Femur (tissue), 1 donor: ENCODE measurements at places on chromosomes 16 and 17.

GRCh38 chr17:14748036-14748710 lies 447.3 kb downstream of the HS3ST3B1 start:
- DNase-seq, result no peak

- DNase-seq, result no peak
Measured at GRCh38 chr17:4531988-4532736, 23.0 kb downstream of the MYBBP1A start.

DNA sequence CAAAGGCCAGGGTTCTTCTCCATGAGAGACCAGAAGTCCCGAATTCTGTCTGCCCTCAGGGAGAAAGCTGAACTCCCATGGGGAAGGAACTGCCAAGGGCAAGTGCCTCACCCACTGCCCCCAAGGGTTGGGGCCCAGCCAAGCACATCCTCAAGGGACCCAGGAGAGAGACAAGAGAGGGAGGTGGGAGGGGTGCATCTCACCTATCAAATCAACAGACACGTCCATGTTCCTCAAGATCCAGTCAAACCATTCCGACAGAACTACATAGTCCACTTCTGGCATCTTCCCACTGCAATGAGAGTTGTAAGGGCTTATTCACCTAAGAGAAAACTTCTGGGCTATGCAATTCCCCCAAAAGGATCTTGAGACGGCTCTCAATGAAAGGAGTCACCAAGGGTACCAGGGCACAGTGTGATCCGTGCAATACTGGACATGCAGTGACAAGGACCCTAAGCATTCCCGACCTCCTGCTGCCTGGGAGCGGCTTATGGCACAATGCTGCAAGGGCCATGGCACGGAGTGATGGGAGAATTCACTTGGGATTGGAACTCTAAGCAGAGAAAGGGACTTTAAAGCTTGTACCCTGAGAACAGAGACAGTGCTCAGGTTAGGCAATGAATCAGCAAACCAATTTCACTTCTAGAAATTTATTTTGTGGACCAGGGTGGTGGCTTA lies 32.2 kb downstream of the TK2 start:
- DNase-seq, result no peak

DNA sequence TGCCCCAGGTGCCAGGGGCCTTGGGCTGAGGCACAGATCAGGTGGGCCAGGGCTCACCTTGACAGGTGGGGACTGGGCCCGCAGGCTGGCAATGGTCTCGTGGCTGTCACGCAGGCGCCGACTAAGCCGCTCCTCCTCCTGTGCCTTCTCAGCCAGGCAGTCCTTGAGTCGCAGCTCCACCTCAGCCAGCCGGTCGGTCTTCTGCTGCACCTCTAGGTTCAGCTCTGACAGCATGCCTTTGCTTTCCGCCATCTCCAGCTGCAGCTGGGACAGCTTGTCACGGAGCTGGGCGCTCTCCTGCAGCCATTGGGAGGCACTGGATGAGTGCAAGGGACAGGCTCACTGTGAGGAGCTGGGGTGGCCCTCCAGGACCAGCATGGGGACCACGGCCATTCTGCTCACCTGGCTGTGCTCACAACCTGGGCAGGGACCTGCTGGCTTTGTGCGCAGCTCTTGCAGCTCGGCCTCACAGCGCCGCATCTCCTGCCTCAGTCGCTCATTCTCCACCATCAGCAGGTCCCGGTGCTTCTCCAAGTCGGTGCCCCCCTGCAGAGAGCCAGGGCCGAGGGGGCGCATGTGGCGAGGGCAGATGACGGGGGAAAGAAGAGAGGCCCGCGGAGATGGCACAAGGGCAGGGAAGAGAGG lies 31.0 kb downstream of the KIFC3 start:
- DNase-seq, result no peak

DNA sequence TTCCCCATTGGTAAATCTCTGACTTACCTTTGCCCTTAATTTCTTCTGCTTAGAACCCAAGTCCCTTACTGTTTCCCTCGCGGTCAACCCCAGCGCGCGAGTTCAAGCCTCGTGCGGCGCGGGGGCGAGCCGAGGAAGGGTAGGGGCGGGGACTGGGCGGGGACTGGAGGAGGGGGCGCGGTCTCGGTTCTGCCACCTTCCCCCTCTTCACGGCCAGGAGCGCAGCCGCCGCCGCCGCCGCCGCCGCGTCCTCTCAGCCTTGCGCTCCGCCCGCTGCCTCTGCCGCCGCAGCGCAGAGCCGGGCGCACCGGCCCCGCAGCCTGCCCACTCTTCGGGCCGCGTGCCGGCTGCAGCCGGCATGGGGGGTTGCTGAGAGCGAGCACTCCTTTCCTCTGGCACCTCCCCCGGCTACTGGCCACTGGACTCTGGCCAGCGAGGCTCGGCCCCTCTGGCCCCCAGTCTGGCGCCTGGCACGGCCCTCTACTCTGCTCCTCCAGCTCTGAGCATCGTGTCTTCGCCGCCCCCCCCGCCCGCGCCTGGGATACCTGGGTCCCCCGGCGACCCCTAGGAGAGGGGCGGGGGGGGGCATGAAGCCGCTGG lies at the start of gene RAPGEFL1:
TSS of gene RAPGEFL1 (plus strand) at position 196 of the 600 bp plus-strand sequence. CDS start at position 588, 392 bp downstream.
- peak; percentile 87 for DNase-seq

DNA sequence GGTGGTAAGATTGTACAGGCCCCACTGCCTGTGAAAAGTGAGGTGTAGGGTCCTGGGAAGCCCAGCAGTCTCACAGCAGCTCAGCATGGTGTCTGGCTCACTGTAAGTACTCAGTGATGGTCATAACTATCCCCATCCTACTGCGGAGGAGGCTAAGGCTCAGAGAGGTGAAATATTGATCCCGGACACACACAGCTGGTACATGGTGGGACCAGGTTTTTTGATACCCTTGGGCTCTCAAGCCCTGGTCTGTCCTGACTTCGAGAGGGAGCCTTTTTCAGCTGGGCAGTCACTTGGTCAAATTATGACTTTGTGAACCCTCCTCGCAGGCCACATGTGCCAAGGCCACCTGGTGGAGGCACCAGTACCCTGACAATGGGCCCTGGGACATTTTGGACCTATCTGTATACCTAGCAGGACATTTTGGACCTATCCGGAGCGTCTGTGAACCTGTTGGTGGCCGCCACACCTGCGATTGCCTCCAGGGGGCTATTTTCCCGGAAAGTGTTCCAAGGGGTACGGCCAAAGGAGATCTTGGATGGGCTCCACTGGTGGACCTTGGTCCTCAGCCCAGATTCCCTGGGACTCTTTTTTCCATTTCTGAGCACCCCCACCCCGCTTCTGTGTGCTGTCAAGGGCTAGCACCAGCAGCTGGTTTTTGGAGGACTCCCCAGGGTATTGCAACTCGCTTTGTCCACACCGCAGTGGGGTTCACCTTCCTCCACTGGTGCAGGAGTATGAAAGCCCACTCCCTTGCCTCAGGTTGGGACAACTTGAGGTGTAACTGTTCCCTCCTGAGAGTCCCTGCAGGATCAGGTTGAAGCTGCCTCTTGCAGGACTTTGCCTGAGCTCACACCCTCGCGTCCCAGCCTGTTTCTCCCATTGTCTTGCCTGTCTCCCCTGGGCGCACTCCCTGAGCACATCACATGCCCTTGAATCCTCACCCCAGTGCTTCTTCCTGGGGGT lies 83.6 kb upstream of the NKD1 start:
- DNase-seq, result no peak

DNA sequence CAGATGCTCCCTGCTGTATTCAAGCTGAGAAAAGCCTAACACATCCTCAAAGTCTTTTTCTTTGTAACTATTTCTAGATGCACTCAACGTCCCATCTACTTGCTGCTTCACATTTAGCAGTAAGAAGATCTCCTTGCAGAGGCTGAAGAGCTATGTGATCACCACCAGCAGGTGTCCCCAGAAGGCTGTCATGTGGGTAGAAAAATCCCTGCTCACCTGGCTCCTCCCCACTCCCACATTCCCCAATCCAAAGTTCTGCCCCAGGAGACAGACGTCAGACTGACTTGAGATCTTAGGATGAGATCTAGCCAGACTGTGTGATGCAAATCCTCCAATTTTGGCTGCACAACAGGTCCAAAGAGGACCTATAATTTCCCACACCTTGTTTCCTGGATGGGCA lies 1.1 kb downstream of the CCL13 start:
- no peak for DNase-seq

DNA sequence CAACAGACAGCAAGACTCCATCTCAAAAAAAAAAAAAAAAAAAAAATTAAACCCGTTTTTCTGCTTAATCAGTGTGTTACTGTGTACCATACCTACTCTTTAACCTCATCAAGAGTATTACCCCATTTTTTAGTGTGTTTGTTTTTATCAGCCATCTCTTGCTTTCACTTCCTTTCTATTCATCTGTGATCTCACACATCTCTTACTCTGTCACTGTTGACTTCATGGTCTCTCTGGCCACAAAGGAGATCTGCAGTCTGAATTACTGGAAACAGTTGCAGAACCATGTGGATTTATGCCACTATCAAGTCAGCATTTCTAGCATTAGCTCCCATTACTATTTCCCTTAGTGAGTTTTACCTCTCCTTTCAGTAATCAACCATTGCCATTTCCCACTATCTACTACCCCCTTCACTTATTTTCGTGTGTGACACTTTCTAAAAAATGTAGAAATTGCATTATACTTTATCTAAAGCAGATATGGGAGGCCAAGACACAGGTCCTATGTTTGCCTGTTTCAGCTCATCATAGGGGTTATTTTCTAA lies 20.1 kb downstream of the NDEL1 start:
- DNase-seq, result no peak

- no peak for DNase-seq
Measured at GRCh38 chr16:68066763-68067162, 18.4 kb upstream of the NFATC3 start.

DNA sequence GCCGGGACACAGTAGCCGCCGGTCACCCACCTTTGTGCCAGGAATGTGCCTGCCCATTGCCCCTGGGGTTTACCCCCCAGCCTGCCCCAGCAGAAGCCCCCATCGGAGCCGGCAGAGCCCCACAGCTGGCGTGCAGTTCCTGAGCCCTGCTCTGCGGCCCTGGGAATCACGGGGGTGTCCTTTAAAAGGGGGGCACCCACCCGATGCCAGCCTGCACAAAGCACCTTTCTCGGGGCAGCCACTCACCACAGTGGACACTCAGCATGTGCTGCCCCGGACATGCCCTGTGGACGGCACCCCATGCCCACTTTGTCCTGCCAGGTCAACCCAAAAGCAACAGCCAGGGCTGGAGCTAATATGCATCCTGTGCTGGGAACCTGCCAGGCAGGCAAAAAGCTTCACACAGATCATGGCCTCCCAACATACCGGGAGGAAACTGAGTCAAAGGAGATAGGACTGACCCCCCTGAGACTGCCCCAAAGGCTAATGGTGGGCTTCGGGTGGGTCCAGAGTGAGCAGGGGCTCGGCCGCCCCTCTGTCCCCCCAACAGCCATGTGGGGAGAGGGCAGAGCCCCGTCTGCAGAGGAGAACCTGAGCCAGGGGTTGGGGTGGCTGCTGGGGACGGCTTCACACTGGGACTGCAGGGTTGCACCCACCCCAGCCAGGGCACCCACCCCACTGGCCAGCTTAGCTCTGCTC lies 45.8 kb upstream of the ZC3H18 start:
- no peak for DNase-seq

- no peak for DNase-seq
Measured at GRCh38 chr17:29043539-29044145, 701 bp downstream of the PIPOX start.

- peak; percentile 80 for DNase-seq
Measured at GRCh38 chr17:79033741-79034501, 10.0 kb downstream of the C1QTNF1 start.

DNA sequence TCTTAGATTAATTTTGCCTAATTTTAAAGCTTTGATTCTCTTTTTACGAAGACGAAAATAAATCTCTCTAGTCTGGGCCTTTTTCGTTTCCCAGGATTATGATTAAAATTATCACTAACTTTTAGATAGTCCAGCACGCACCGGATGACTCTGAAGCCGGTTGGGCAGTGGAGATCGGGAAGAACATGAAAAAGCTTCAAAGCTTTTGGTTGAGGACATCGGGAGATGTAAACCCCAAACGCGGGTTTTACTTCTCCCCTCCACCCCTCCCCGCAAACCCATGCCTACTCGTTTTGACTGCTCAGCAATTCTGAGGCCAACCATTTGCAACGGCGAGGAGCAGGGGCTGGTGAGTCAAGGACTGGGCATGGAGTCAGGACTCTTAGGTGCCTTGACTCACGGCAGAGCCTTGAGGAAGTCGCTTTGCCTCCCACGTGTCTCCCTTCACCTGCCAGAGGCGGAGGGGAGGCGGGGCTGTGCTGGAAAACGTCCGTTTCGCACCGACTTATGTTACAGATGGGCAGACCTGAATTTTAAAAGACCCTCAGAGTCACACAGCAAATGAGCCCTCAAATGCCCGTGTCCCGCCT lies 989 bp upstream of the DUSP14 start:
- peak; percentile 69 for DNase-seq

DNA sequence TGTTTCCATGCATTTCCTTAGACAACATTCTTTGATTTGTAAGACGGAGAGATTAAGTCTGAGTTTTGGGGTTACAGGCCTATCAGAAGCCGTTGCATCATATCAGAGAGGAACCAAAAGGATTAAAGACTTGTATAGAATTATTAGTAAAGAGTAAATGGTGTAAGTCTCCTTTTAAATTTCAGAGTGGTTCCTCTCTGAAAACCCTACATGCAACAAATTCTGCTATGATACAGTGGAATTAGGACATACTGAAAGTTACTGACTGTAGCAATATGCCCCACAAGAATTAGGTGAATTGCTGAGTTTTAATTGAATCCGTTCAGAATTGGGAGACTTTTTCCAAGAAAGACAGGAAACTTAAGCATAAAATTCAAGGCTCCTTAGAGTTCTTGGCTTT lies 221.6 kb downstream of the FTO start:
- DNase-seq, result no peak

DNA sequence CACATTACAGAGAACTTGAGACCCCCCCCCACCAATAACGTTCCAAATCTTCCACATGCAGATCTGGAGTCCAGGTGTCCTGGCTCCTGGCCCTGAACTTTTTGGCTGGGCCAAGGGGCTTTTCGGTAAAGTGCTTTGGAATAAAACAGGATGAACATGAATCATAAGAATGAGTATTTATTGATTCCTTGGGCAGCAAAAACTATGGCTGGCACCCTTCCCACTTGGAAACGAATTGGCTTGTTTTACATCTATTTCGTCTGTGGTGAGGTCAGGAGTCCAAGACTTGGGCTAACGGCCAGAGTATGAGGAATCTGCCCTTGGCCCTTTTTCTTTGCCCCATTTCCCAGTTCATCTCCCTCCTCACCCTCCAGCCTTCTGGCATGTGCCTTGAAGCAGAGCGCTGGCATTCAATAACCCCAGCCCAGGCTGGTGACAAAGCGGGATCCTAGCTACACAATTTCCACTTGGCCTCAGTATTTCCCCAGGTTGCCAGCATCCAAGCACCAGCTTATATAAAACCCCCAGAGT lies 4.1 kb upstream of the UBTF start:
- peak; percentile 62 for DNase-seq

DNA sequence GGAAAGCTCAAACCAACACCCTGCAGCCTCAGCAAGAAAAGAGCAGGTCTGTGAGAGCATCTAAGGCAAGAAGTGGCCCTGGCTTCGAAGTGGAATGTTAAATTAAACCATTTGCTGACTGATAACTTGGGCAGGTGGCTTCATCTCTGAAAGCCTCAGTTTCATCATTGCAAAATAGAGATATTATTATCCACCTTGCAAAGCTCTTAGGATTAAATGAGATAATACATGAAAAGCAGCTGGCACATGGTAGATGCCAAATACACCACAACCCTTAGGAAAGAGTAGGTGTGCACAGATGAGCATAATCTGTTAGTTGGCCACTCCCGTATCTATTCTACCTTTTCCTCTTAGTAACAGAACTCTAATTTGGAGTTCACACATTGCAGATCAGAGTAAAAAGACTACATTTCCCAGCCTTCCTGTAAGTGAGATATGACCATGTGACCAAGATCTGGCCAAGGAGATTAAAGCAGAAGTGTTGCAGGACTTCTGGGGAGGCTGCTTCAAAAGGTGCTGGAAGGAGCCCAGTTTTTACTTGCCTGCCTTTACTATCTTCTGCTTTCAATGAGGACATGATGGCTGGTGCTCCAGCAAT lies 288.7 kb downstream of the SOX9 start:
- no peak for DNase-seq

- no peak for DNase-seq
Measured at GRCh38 chr17:45427181-45427835, 5.4 kb downstream of the ARHGAP27 start.
